ENCODE measurements at places on chromosomes 5 and 9.
A peak's percentile ranks its signal among the peaks of the same experiment; 100 is the strongest.

- no peak for DNase-seq
Measured at GRCh38 chr9:35716230-35716629, 15.8 kb downstream of the TLN1 start.

GRCh38 chr5:135112008-135112725 is 78.1 kb upstream of the PITX1 start:
- no peak for DNase-seq

GRCh38 chr5:39526914-39527477 is 102.2 kb upstream of the DAB2 start:
- DNase-seq = no peak

- DNase-seq = no peak
Measured at GRCh38 chr9:437574-438001, 222.9 kb downstream of the DOCK8 start.

DNA sequence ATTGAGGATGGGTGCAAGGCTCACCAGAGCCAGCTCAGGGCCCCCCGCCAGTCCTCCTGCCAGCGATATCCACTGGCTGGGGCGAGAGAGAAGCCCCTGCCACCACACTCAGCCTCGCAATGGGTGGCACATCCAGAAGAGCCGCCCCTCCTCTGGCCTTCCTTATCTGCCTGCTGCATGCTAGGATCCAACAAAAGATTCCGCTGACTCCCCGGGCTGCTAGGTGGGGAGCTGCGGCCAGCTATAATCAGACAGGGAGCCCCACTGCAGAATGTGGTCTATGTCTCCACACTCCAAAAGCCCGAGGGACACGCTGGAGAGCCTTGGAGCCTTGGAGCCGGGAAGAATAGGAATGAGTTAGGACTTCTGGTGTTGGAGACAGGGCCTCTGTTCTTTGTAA is 32.8 kb downstream of the COL23A1 start:
- no peak for DNase-seq

- DNase-seq = no peak
Measured at GRCh38 chr9:96242811-96243210, 59.2 kb downstream of the HSD17B3 start.

GRCh38 chr5:27010646-27011045 is 27.7 kb downstream of the CDH9 start:
- no peak for DNase-seq

DNA sequence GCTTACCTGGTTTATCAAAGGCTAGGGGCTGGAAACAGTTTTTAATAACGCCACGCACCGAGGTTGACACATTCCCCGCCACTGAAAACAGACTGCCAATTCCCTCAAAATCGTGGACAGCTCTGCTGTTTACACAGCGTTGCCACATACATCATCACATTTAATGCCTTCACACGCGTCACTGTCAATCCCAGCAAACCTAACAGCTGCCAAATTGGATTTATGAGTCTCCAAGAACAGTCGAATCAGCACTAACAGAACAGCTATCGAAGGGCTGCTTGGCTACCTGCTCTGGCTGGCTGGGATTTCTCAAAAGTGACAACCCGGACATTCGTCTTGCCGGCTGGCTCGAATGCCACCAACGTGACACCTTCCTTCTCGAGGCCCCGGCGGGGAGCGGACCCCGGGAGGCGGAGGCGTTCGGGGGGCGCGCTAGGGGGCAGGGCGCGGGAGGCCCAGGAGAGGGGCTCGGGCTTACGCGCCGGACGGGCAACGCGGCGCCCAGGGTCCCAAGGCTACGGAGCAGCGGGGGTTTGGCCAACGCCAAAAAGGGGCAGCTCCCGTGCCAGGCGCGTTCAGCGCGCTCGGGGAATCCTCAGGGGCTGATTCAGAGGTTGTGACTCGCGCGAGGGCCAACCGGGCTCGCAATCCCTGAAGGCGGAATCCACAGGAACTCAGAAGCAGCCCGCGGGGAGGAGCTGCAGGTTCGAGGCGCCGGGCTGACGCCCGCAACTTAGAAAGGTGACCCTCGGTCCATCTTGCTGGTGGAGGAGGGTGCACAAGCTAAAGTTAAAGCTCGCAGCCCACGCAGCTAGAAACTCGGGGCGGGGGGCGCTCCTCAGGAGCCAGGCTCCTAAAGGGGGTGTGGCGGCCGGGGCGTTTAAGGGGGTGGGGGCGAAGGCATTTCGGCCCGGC is 1.2 kb downstream of the CDC14B start:
- DNase-seq = peak; percentile 43

GRCh38 chr9:33619666-33620404 is 95.8 kb downstream of the ANKRD18B start:
- DNase-seq = no peak

Measured in SW 1271 (cell line).